ENCODE measurements at places on chromosomes 5 and 9.

DNA sequence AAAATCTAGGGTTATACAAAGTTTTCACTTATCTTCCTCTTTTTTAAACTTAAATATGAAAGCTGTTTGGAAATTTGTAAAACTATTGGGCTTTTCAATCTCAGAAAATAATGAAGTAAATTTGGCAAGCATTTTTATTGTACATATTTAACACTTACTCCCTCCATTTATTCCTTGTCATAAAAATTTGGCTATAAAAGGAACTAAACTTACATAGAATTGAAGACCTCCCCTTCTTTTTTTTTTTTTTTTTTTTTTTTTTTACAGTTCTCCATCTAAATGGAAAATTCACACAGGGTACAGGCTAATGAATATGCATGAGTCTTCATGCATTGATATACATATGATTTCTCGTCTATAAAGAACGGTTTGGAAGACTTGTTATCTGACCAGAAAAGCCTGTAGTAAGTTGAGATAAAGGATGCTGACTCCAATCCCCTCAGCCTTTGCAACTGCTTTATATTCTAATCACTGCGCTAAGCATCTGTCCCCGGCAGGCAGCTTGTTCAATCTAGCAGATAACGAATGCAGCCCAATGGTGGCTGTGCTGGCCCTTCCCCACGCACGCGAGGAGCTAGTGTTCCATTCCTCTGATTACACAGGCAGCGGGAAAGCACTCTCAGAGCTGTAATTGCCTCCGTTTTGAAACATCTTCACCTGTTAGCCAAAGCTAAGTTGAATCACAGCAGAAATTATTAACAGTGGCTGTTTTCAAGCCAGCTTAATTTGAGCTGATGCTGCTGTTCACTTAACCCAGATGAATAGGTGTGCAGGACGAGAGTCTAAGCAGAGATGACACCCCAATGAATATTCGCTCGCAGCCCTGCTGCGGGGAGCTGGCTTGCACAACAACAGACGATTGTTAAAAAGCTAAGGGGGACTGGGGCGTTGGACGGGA is 453.8 kb upstream of the ZNF608 start:
- no peak for DNase-seq

- DNase-seq = no peak
These were observed 113.1 kb upstream of the IRX2 start for GRCh38 chr5:2864515-2865105.

- no peak for DNase-seq
These were observed 26.0 kb downstream of the ACTBL2 start for GRCh38 chr5:57456531-57457135.

DNA sequence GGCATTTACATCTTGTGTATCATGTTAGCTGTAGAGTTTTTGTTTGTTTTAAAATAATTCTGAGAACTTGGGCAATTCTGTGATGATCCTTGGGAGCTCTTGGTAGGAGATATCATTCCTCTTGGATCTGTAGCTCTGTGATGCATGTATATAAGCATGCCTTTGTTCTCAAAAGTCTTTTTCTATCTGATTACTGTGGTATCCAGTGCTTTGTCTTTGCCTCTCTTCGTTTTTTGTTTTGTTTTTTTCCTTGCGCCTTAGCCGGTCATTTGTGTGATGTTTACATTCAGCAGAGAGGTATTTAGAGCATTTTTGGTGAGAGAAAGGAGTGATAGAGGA is 110.0 kb downstream of the PAM start:
- DNase-seq = no peak

GRCh38 chr5:123371575-123372179 is 51.5 kb downstream of the CEP120 start:
- no peak for DNase-seq

DNA sequence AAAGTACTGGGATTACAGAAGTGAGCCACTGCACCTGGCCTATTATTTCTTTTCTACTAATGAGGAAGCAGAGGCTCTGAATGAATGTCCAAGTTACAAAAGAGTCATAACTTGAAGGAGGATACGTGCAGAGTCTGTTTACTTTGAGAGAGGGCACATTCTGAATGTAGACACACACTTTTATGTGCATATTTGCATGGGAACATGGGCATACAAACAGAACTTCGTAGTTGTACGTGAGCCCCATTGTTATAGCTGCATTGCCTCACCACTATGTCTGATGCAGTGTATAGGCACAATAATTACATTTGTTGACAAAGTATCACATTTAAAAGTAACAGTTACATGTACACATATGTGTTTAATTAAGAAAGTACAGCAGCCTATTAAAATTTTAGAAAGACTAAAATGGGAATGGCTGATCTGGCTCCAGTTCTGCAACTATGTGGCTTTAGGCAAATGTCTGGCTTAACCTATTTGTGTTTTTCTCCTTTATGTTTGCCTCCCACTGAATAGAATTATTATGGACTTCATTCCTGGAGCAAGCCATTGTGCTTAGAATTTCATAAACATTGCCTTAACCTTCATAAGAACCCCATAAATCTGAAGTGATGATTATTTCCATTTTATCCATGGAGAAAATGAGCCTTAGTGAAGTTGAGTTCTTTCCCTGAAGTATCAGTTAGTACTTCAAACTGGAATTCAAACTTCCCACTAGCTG is 3.0 kb upstream of the DPYSL3 start:
- no peak for DNase-seq

GRCh38 chr5:141420855-141421488 is at the start of gene PCDHGA11:
PCDHGA11 (plus strand) TSS chr5:141421051; CDS start chr5:141421228, 177 bp downstream.
- DNase-seq = no peak

- DNase-seq = no peak
These were observed 91.3 kb upstream of the APC start for GRCh38 chr5:112646139-112646936.

DNA sequence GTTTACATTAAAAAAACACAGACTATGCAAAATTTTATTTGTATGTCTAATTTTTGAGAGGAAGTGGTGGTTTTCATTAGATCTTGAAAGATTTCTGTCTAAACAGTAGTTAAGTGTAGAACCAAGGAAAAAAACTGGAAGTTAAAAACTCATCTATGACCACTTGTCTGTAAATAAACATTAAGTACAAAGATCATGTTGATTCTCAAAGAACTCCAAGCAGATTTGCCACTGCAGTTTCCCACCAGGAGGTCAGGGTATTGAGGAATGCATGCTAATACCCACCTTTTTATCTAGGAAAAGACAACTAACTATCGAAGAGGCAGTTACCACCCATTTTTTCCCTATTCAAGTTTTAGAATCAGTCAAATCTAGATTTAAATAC is 1.9 kb downstream of the STOM start:
- DNase-seq = no peak

- no peak for DNase-seq
These were observed 274.7 kb downstream of the CETN3 start for GRCh38 chr5:90134892-90135291.

DNA sequence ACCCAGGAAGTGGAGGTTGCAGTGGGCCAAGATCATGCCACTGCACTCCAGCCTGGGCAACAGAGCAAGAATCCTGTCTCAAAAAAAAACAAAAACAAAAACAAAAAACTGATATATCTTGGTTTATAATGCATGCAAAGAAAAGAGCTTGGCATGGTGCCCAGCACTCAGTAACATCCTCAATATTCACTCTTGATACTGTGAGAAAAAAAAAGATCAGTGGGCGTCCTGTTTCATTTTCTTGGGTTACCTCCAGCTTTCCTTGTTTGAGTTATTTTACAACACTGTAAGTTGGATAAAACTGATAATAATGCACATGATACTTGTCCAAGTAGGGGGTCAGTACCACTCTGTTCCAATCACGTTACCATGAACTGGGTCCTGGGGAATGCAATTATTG is 7.8 kb downstream of the PHYHD1 start:
- no peak for DNase-seq

- no peak for DNase-seq
These were observed 334.2 kb downstream of the IRX1 start for GRCh38 chr5:3929799-3930198.

DNA sequence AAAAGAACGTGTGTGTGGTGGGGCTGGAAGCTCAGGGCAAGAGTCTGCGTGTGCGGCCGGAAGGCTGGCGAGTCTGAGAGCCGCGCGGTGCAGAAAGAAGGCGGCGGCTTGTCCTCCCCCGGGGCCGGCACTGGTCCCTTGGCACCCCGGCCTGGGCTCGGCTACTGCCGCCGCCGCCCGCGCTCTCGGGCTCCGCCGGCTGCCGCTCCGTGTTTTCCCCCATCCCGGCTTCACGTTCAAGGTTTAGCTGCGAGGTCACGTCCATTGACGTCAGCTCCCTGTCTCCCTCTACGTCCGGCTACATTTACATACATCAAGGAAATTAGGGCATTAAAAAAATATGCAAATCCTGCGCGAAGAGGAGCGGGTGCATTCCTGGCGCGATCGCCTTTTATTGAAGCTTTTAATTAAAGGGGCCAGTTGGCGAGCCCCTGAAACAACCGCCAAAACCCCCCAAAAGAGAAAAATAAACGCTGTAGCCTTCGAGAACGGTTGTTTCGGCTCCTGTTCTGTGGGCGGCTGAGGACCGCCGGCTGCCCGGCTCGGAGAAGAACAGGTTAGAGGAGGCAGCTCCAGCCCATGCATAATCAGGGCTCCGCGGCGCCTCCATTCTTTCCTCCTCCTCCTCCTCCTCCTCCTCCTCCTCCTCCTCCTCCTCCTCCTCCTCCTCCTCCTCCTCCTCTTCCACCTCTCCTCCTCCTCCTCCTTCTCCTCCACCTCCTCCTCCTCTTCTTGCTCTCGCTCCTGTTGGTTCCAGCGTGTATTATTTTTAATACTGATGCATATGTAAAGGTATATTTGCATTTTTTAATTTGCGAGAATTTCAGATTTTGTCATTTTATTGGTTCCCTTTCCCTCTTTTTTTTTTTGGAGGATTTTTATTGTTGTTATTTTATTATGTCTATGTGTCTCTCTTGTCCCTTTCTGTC is 207.0 kb downstream of the MEF2C start:
- DNase-seq = no peak

GRCh38 chr5:135589152-135589551 is 10.4 kb upstream of the CXCL14 start:
- no peak for DNase-seq

GRCh38 chr5:5480481-5481111 is 58.1 kb downstream of the ICE1 start:
- no peak for DNase-seq

DNA sequence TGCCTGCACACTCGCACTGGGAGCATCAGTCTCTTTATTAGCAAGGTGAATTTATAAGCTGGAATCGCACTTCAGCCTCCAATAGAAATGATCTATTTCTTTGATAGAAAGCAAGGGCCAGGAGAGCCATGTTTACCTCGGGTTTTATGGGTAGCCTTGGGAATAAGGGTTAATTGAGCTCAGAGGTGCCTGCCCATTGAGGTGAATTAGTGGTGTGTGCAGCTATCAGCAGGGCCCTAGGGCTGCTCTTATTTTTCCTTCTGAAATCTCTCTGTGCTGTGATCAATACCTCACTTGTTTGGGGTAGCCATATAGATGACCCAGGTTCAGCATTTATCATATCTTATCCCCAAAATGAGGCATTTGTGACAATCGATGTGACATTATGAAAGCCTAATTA is 297.8 kb downstream of the EBF1 start:
- no peak for DNase-seq

DNA sequence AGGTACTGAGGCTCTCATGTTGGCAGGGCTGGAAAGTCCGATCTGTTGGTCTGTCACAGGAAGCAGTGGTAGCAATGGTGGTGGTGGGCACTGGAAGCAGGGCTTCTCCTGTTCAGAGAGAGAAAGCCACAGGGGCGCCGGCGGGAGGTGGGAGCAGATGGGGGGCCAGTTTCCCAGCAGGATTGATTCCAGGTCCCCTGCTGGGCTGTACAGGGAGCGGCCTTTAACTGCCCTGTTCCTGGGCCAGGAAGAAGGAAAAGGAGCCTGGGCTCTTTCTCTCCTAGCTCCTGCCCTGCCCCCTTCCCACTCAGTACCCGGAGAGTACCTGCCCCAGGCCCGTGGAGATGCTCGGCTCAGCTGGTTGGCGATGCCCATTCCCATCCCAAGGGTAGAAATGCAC is 2.6 kb upstream of the DAB2IP start:
- no peak for DNase-seq

DNA sequence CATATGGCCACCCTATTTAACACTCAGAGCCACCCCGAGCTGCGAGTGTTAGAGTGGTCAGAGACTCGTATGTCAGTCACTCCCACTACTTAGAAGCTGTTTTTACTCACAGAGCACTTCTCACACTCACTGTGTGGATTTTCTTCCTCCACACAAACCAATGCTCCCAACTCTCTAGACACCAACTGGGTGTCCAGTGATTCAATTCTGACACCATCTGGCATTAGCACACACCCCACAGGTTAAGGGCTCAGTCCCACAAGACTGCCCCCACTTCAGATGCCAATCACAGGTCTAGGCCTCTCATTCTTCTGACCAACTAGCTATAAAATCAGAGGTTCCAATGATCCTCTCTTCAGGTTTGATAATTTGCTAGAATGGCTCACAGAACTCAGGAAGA is 174.8 kb downstream of the FANCC start:
- no peak for DNase-seq

DNA sequence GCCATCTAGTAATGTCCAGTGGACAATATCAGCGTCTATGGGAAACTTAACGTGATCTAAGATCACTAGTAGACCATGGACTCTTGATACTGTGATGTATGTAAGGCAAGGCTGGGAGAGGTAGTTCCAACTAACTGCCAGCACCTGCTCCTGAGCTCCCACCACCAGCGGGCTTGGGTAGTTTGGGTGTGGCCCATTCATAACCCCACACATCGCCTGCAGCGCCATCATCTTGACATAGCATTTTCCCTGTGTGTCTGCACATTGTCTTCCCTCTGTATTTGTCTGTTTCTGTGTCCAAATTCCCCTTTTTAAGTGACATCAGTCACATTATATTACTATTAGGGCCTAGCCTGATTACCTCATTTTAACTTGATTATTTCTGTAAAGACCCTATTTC is 28.1 kb upstream of the GSN start:
- no peak for DNase-seq

DNA sequence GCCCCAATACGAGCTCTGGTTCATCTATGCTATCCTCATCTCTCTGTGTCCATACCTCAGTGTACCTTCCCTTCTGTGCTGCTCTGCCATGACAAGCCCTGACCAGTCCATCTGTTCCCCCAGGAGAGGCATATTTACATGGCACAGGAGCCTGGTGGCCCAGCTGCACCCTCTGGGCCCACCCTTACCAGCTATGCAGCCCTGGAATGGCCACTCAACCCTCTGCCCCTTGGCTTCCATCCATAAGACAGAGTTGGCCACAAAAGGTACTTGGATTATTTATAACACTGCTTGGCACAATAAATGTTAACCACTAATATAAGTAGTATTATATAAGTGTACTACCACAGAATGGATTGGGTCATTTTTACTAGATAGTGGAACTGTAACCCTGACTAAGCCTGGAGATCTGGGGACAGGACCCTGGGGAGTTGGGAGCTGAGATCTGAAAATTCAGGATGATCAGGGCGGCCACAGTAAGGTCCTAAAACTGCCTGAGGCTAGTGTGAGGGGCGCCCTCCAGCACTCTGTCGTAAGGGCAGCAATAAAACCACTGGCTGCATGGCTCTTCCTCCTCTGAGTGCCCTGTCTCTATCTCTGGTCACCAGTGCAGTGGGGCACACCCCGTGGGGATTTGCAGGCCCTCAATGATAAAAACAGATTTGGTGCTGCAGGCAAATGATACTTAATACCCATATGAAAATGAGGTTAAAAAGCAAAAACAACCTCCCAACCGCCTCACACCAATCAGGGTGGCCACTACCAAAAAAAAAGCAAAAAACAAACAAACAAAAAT is 65.8 kb downstream of the SEMA4D start:
- no peak for DNase-seq
